ENCODE measurements at places on chromosomes 2 and 18.
A peak's percentile ranks its signal among the peaks of the same experiment; 100 is the strongest.

DNA sequence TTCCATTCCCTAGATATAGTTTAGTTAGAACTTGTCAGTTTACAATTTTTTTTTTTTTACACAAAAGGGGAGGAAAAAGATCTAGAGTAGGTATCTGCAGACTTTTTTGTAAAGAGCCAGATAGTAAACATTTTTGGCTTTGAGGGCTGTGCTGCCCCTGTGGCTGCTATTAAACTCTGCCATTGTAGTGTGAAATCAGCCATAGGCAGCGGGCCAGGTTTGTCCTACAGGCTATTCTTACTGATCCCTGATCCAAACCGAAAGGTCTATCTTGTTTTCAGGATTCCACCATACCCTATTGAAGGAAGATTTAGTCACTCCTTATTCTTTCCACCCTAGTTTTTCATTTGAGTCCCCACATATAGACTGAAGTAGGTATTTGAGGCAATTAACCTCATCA, 203.4 kb downstream of the RND3 start:
- DNase-seq, result no peak

DNA sequence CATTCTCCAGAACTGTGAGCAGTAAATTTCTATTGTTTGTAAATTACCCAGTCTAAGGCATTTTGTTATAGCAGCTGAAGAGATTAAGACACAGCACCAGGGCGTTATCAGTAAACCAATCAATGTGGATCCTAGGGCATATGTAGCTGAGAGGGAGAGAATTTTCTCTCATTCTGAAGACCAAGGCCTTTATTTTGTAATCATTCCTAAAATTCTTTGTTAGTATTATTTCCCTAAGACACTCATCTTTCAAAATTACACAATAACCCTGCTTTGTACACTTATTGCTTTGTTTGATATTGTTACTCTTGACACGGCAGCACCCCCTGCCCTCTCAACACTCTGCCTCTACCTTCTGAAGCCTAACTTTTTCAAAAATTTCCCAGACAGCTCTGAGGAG, 419.1 kb downstream of the SLC4A3 start:
- no peak for DNase-seq

DNA sequence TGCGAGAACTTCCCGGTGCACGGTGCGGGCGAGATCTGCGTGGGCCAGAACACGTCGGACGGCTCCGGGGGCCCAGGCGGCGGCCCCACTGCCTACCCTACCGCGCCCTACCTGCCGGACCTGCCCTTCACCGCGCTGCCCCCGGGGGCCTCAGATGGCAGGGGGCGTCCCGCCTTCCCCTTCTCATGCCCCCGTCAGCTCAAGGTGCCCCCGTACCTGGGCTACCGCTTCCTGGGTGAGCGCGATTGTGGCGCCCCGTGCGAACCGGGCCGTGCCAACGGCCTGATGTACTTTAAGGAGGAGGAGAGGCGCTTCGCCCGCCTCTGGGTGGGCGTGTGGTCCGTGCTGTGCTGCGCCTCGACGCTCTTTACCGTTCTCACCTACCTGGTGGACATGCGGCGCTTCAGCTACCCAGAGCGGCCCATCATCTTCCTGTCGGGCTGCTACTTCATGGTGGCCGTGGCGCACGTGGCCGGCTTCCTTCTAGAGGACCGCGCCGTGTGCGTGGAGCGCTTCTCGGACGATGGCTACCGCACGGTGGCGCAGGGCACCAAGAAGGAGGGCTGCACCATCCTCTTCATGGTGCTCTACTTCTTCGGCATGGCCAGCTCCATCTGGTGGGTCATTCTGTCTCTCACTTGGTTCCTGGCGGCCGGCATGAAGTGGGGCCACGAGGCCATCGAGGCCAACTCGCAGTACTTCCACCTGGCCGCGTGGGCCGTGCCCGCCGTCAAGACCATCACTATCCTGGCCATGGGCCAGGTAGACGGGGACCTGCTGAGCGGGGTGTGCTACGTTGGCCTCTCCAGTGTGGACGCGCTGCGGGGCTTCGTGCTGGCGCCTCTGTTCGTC, 1.7 kb downstream of the FZD7 start:
- DNase-seq, result no peak

GRCh38 chr2:84946204-84947009, 24.6 kb upstream of the KCMF1 start:
- no peak for DNase-seq

DNA sequence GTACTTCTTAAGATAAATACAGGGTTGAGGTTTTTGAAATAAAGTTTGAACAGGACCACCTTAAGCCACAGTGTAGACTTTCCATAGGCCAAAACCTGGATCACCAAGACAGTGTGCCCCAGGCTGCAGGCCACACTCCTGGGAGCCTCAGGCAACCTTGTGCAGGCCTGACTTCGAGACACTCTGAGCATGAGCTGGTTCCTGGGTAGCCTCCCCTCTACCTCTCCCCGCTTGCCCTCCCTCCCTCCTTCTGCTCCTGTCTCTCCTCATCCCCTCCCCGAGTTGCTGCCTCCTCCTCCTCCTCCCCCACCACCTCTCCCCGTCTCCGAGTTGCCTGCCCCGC, 10.6 kb upstream of the PROC start:
- no peak for DNase-seq

- DNase-seq, result no peak
Measured at GRCh38 chr18:13163167-13163927, 55.2 kb upstream of the LDLRAD4 start.

DNA sequence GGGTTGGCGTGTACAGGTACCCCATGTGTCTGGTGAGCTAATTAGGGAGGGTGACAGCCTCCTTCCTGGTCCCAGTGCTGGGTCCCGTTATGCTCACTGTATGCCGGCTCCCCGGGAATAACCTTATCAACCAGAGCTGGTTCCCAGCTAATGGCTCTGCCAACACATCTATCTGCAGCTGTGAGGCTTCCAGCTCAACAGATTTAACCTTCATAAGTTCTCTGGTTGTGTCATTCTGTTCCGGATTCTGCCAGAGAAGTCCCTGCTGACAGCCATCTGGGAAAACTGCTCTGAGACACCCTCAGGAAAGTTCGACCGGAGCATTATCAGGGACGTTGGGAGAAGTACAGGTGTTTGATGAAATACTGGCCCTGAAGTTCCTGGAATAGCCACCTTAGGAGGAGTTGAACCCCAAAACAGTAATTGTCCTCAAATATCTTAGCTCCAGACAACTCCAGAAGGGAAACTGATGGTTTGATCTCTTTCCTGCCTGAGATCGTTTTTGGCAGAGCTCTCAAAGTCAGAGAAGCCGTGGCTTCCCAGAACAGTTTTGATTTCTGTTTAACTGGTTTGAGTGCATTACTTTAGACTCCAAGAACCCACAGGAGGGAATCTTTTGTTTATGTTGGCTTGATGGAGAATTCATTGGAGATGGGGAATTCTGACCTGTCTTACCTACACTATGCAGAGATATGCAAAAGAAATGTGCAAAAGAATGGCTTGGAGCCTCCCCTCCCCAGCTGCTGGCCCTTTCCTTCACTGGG, 39.4 kb upstream of the TXNDC2 start:
- DNase-seq, result no peak

DNA sequence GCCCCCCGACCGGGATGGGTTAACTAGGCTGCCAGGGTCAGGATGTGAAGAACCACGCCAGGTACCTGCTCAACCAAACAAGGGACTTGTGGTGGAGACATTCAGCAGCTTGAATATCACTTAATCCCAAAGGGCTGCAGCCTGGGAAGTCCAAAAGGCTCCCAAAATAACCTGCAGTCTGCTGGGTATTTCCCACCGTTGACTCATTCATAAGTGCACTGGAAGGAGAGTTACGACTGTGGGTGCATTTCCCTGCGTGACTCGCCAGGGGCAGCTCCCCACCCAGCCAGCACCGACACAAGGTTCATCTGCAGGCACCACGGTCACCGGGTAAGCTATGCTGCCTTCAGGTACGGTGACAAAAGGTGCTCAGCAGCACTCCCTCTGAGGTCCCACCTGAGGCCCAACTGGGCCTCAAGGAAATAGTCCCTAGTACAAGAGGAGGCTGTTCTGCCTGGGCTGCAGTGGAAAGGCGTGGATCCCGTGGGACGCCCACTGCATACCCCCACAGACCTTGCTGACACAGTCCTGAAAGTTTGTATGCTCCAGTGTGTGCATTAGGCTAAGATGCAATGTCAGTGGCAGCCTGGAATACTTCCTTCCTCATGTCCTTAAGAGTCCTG, 86.5 kb downstream of the UXS1 start:
- no peak for DNase-seq

DNA sequence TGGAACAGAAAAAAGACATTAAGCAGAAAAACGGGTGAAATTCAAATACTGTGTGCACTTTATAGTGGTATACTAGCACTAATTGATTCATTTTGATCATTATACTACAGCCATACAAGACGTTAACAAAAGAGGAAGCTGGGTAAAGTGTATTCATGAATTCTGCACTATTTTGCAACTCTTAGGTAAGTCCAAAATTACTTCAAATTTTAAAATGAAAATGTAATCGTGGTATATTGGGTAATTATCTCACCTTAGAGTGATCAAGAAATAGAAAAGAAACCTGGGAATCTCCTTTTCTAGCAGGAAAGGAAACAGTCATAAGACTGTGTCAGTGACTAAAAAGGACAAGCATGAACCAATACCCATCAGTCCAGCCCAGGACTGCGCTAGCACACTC, 5.4 kb downstream of the TGFBRAP1 start:
- no peak for DNase-seq

GRCh38 chr2:15047184-15047583, 414.7 kb downstream of the LRATD1 start:
- no peak for DNase-seq

- DNase-seq, result no peak
Measured at GRCh38 chr2:177550264-177551200, 158.0 kb downstream of the AGPS start.

GRCh38 chr18:43389163-43389562, 111.9 kb upstream of the SYT4 start:
- no peak for DNase-seq

DNA sequence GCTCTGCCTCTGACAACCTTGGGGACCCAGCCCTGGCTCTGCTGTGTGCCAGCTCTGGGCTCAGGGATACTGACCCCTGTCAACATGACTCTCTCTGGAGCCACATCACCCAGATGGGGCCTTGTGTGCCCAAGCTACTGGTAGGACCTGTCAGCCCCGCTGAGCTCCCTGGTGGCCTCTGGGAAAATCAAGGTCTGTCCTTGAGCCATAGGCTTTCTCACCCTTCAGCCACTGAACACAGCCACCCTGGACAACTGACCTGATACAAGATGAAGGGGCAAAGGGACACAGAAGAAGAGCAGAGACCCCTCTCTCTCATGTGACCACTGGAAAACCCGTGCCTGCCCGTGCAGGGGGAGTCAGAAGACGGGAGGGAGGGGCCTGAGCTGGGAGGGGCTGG, 7.8 kb downstream of the CCDC74A start:
- no peak for DNase-seq

DNA sequence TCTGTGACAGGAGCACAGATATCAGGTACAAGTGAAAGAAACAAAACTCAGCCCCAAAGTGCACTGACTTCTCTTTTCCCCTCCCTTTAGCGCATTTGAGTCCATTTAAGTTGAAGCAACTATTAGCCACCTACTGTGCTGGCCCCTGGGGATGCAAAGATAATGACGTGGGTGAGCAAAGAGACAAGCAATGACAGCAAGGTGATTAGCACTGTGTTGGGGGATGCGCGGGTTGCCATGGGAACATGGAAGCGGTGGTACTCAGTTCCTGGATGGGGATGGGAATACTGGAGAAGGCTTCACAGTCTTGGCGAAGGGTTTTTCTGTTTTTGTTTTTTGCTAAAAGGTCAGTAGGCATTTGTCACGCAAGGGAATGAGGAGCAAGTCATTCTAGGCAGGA, 205.8 kb downstream of the LDLRAD4 start:
- DNase-seq, result no peak

DNA sequence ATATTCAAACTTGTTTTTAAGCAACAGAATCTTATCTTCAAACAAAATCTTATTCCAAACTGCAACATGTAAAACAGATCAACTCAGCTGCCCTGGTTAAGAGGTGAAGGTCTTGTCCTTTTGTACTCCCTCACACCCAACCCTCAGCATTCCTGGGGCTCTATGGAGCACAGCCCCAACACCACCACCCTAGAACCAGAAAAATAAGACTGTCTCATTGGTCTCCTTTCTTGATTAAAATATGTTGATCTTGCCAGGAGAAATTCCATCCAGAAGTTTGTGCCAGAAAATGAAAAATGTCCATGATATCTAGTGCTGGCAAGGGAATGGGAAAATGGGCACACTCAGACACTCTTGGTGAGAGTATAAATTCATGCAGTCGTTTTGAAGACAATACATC, 62.1 kb upstream of the TMEM17 start:
- DNase-seq, result no peak

DNA sequence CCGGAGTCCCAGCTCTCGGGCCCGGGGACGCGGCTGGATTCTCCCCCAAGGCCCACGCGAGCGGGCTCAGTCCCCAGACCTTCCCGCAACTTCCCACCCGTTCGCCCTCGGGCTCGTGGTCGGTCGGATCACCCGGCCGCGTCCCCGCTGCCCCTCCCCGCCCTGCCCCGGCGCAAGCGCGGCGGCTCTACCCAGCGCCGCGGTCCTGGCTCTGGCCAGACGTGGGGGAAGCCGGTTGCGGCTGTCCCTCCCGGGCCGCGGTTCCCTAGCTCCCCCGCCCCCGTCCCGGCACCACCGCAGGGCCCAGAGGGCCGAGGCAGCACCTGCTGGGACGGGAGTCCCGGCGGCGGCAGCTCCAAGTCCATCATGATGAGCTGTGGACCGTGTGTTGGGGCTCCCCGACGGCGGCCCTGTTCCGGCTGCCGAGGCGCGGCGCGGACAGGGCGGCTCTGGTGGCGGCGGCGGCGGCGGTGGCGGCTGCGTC, 276 bp downstream of the NFE2L2 start:
- peak; percentile 80 for DNase-seq

GRCh38 chr18:48929941-48930713, 20.6 kb downstream of the SMAD7 start:
- DNase-seq, result no peak

DNA sequence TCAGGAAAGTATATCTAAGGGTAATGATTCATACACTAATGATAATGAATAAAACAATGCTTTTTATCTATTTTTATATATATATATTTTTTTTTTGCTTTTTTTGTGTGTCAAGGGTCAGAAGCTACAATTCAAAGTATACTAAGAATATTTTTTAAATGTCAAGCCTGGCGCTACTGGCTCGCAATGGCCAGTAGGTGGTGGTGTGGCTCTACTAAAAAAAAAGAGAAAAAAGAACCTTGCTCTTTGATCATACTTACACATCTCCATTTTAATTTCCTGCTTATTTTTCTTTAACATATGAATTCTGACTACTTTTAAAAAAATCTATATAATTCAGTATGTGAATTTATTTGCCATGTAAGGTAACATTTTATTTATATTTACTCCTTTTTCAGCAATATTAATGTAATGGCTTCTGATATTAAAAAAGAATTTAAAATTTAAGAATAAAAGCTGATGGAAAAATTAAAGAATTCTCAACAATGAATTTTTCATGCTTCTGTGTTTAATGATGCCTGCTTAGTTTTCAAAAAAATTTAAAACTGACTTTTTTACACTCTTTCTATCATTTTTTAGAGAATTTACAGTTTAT, 232.9 kb downstream of the GULP1 start:
- DNase-seq, result peak; percentile 76

GRCh38 chr2:220280736-220281135, 653.3 kb downstream of the SLC4A3 start:
- no peak for DNase-seq
